ENCODE measurements at places on chromosomes 16 and 17.
A peak's percentile ranks its signal among the peaks of the same experiment; 100 is the strongest.

GRCh38 chr17:70021726-70022125 lies 53.3 kb upstream of the KCNJ16 start:
- DNase-seq = no peak

DNA sequence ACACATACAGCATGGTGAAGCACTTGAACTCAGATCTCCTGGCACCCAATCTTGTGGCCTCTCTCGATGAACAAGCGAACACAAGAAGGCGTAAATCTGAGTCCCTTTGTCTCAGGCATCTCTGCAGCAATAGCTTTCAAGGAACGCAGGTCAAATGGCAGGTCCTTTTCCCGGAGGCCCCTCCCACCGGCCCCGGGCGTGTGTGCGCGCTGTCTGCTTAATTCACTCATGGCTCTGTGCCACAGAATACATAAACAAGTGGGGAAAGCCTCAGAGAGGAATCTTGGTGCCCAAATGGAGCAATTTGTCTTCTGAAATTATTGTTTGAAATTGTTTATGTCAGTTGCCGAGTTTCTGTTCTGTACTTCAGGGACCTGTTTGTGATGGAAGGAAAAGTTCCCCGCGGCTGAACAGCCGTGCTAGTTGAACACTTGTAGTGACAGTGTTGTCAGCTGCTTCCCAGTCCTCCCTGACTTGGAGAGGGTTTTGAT lies 14.8 kb downstream of the MYOCD start:
- no peak for DNase-seq

GRCh38 chr17:50180620-50181019 lies 14.8 kb downstream of the SGCA start:
- no peak for DNase-seq

DNA sequence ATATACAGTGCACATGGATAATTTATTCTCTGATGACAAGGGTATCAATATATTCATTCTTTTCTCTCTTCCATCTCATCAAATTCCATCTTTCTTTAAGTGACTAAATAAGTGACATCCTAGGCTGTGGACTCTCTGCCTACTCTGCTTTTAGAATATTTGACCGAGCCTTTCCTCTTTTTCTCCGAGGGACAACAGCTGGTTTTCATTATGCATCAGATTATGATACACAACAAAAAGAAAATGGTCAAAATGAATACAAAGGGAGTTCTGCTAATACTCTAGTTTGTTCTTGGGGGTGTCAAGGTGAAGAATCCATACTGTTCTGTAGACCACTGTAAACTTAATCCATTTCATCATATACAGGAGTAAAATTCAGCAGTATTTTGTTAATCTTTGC lies 942.6 kb downstream of the KCNJ2 start:
- DNase-seq = no peak

- no peak for DNase-seq
Observed at GRCh38 chr17:21129023-21129681, 2.4 kb downstream of the DHRS7B start.

DNA sequence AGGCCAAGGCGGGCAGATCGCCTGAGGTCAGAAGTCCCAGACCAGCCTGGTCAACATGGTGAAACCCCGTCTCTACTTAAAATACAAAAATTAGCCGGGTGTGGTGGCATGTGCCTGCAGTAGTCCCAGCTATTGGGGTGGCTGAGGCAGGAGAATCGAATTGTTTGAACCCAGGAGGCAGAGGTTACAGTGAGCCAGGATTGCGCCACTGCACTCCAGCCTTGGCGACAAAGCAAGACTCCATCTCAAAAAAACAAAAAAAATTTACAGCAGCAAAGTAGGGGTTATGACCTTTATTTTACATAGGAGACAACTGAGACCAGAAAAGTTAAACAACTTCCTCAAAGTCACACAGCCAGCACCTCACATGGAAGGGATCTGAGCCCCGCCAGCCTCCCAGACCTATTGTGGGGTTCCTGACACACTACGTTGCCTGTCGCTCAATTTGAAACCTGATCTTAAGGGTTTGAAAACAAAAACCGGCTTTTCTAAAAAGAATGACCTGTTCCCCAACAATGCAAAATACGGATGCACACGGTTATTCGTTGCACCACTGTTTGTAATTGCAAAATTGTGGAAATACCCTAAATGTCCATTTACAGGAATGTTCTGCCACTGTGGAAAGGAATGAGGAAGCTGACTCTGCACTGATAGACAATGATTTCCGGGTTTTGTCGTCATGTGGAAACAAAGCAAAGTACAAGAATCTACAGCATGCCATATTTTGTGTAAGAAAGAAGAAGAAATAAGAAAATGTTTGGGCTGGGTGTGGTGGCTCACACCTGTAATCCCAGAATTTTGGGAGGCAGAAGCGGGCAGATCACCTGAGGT lies 77.2 kb downstream of the CNGB1 start:
- no peak for DNase-seq

DNA sequence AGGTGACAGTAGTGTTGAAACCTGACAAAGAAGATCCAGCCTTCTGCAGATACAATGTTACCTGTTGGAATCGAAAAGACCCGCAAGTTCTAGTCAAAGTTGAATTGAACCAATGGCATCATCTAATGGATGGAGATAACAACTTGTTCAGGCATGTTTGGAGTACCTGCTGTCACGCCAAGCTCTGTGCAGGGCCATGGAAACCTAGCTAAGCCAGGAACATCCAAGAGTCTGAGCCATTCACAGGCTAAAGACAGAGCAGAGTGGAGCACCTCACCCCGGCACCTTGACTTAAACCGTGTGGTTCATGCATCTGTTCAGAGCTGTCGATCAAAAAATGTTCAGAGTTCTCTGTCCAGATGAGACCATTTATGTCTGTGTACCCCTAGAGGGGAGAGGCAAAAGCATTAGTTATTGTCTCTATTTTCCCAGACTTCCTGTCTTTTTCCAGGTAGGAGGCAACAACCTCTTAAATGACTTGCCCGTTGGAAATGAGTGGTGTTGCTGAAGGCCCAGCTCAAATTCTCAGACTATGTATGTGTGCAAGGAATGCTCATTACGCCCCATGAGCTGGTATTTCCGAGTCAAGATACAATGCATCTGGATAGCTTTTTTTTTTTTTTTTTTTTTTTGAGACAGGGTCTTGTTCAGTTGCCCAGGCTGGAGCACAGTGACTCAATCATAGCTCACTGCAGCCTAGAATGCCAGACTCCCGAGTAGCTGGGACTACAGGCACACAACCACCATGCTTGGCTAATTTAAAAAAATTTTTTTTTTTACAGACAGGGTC lies 44.9 kb upstream of the XYLT1 start:
- no peak for DNase-seq

DNA sequence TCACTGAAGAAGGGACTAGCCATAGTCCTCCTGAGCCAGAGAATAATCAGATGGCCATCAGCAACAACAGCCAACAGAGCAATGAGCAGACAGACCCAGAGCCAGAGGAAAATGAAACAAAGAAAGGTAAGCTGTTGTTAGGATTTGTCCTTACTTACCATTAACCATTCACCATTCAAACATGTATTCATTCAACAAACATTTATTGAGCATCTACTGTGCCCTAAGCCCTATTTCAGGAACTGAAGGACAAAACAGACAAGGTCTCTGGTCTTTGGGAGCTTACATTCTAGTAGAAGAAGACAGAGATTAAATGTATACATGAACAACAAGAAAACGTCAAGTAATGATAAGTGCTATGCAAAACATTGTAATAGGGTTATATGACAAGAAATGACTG lies 19.3 kb downstream of the OGFOD1 start:
- no peak for DNase-seq

DNA sequence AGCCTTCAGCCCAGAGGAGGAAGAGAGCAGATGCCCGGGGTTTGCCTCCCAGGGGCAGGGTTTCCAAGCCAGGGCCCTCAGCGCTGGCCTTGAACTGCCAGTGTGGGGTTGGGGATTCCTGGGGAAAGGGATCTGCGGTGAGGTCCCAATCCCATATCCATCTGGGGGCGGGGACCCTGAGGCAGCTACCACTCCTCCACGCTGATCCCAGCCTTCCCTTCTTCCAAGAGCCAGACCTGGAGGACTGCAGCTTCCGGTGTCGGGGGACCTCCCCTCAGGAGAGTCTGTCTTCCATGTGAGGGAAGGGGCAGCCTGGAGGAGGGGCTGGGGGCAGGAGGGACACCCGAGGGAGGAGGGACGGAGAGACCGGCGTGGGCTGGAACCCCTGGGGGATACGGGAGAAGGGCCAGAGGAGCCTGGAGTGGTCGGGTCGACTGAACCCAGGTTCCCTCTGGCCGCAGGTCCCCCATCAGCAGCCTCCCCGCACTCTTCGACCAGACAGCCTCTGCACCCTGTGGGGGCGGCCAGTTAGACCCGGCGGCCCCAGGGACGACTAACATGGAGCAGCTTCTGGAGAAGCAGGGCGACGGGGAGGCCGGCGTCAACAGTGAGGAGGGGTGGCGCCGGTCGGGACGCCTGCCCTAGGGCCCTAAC lies 10.7 kb upstream of the CISD3 start:
- no peak for DNase-seq

DNA sequence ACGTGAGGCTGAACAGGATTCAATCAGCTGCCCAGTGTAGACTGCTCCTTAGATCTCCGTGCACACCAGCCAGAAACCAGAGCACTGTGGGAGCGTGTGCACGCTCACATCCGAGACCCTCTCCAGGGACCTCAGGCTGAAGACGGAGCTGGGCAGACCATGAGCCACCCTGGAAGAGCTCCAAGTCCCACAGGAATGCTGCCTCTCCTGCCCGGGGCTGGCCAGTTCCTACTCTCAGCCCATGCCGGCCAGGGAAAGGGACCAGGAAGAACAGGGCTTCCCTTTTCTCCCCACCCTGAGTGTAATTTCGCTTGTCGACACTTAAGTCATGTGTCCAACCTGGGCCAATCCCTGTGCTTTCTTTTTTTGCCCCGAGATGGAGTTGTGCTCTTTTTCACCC lies 6.9 kb downstream of the ALYREF start:
- DNase-seq = no peak

GRCh38 chr17:69123626-69124025 lies 18.1 kb downstream of the ABCA6 start:
- DNase-seq = no peak

GRCh38 chr16:88354229-88355092 lies 28.3 kb upstream of the ZNF469 start:
- DNase-seq = no peak

- DNase-seq = no peak
Observed at GRCh38 chr16:79093554-79093967, 507.0 kb downstream of the MAF start.

GRCh38 chr16:425082-425718 lies at the start of gene RAB11FIP3:
RAB11FIP3 (plus strand) TSS chr16:425649; CDS start chr16:426007, 358 bp downstream.
- peak; percentile 67 for DNase-seq

GRCh38 chr17:46092991-46093390 lies 93.9 kb downstream of the STH start:
- no peak for DNase-seq

DNA sequence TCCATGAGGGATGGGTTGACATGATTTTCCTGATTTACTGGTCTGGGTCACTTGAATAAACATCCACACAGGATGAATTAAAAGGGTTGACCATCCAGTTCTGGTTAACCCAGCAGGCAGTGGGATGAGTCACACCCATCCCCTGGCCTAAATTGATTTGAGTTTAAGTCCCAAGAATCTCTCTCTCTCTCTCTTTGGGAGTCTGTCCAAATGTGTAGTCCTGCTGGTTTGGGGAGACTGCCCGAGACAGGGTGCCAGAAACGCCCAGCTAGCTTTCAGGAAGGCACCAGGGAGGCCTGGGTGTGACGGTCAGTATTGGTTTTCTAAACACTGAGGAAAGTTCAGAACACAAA lies 38.8 kb downstream of the SCPEP1 start:
- no peak for DNase-seq

DNA sequence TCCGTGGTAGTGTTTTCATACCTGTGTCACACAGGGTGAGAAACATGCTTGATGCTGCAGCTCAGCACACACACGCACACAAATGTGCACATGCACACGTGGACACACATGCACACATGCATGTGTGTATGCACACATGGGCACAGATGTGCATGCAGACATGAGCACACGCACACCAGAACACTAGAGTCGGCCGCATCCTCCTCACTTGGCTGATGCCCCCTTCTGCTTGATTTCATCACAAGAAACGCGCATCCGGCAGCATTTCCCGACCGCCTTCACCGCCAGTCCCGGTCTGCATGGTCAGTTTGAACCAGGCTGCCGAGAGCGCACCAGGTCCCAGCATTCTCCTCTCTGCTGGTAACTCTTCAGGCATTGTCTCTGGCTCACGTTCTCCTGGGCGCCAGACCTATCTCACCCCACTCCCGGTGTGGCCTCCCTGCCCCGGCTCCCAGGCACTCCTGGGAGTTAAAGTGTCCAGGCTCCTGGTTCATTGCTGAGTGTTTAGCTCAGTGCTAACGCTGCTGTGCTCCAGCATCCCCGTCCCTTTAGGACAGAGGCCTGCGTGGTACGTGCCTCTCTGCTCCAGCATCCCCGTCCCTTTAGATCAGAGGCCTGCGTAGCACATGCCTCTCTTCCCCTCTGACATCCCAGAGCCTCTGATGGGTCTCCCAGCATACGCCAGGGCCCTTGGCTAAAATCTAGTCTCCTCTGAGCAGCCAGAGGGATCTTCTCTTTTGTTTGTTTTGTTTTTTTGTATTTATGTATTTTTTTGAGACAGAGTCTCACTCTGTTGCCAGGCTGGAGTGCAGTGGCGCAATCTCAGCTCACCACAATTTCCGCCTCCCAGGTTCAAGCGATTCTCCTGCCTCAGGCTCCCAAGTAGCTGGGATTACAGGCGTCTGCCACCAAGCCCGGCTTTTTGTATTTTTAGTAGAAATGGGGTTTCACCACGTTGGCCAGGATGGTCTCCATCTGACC lies 16.0 kb downstream of the BAIAP2 start:
- DNase-seq = no peak

GRCh38 chr16:86129541-86129940 lies 230.6 kb downstream of the IRF8 start:
- DNase-seq = no peak

DNA sequence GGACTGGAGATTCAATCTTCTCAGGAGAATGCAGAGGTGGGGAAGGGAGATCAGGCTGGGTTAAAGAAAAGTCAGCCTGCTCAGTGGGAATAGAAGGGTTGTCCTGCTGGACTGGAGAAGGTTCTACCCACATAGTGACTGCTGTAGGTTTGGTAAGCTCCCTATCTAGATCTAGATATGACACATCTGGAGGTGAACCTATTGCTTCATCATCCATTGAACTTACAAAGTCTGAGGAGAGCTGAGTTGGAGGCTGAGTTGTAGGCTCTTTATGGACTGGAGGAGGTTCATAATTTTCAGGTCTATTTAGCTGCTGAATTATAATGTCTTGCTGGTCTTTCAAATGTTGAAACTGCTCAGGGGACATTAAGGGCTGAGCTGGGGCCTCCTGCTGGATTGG lies 46.0 kb upstream of the NF1 start:
- no peak for DNase-seq

GRCh38 chr16:83244057-83244456 lies 563.7 kb upstream of the HSBP1 start:
- DNase-seq = no peak

DNA sequence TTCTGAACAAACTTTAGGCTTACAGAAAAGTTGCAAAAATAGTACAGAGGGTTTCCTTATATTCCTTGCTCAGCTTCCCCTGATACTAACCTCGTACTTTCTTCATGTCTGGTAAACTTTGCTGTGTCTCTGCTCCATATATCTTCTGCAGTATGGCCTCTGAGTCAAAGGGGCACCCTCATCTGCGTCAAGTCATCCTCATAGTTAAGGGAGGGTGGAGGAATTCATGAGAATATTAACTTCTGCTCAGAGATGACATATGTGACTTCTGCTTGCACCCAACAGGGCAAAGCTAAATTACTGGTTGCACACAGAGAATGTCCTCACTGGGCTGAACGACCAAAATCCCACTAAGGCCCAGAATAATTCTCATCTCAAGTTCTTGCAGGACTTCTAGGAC lies 4.3 kb upstream of the CCL7 start:
- DNase-seq = no peak
